NCI-H1417 (cell line): ENCODE measurements at places on chromosomes 2 and 18.

- DNase-seq = no peak
Observed at GRCh38 chr2:98149333-98149697, 62.3 kb downstream of the VWA3B start.

- peak; percentile 12 for DNase-seq
Observed at GRCh38 chr2:239692362-239692851, 291.6 kb upstream of the HDAC4 start.

GRCh38 chr2:204298404-204298803, 246.9 kb upstream of the PARD3B start:
- no peak for DNase-seq

GRCh38 chr2:70710038-70710690, 57.8 kb downstream of the ADD2 start:
- DNase-seq = no peak

DNA sequence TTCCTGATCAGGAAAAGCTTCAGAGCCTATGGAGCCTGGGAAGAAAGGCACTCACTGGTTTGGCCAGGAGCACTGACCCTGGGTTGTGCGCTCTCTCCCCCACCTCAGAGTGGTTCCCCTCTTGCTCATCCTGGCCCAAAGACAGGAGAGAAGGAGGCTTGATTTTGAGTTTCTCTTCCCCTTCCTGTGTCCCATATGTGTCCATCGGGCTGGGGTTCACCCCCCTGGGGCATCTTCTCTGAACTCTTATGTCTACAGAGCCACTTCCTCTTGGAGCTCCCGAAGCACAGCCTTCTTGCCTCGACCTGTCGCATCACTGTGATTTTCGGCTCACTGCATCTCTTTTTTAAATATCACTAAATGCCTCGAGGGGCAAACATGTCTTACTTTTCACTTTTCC, 692.3 kb downstream of the RNF144A start:
- DNase-seq = no peak

- peak; percentile 73 for DNase-seq
Observed at GRCh38 chr2:206556357-206556949, 85.8 kb upstream of the FAM237A start.

- no peak for DNase-seq
Observed at GRCh38 chr18:63440881-63441280, 18.6 kb upstream of the VPS4B start.

- DNase-seq = no peak
Observed at GRCh38 chr2:189217541-189217940, 38.0 kb upstream of the COL5A2 start.

GRCh38 chr2:232981356-232981755, 31.7 kb downstream of the NGEF start:
- peak; percentile 42 for DNase-seq

DNA sequence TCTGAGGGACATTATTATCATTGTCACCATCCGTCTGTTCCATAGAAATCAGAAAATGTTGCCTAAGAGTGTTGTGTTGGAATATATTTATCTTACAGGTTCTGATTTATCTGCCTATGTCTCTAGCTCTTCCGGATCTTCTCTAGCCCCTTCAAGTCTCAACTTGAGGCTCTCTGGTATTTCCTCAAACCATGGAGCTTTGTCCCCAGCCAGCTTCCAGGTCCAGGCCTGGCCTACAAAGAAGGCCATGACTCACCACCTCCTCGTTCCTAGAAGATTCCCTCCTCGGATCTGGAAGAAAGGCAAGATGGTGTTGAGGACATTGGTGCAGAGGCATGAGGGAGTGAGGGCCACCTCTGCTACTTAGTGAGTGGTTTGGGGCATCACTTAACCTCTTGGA, 122.1 kb upstream of the TRIB2 start:
- no peak for DNase-seq

DNA sequence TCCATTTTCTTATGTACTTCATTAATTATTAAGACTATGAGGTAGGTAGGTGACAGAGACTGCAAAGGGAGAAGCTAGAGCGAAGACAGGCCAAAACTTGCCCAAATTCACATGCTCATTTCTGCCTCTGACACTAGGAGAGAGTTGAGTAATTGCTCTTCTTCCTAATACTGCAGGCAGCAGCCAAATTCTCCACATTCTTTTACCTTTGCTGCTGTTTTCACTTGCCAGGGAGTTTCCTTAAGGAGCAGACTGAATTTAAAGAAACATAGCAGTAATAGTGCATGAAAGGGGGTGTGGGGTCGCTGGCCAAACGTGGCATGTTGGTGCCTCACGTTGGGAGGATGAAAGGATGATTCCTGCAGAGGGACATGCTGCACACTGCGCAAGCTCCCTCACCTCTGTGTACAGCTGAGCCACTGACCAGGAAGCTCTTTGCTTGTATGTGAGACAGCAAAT, 12.3 kb downstream of the CRIM1 start:
- no peak for DNase-seq

GRCh38 chr2:233380132-233380895, 26.0 kb downstream of the DGKD start:
- DNase-seq = no peak

DNA sequence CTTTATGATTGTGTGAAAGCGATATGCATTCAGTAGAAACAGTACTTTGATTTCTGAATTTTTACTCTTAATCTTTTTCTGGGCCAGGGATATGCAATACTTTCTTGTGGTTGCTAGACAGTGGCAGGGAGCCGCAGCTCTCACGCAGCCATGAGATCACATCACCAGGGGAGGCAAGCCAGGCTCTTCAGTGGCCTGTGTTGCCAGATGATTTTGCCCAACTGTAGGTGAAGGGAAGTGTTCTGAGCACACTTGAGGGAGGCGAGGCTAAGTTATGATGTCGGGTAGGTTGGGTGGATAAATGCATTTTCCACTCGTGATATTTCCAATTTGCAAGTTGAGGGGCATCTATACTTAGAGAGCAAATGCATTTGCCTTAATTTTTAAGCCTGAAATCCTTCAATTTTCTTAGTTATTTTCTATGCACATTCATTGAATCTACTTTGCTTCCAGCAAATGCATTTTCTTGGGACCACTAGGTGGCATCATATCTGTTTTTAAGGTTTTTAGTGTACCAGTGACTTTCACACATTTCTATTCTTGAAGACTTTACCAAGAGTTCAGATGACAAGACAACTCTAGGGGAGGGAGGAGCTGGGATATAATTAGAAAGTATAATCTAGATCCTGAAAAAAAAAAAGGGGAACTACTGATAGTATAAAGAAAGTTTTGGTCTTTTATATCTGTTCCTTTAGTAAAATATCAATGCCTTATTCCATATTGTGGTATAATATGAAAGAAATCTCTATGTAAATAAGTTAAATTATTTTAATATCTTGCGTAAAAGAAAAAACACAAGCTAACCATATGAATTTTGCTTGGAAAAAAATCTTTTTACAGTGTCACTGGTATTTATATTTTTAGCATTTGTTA, 643.3 kb downstream of the SOCS6 start:
- DNase-seq = peak; percentile 27

- no peak for DNase-seq
Observed at GRCh38 chr18:14781671-14782070, 33.7 kb downstream of the ANKRD30B start.

GRCh38 chr18:59988098-59988706, 88.4 kb downstream of the PMAIP1 start:
- peak; percentile 85 for DNase-seq

DNA sequence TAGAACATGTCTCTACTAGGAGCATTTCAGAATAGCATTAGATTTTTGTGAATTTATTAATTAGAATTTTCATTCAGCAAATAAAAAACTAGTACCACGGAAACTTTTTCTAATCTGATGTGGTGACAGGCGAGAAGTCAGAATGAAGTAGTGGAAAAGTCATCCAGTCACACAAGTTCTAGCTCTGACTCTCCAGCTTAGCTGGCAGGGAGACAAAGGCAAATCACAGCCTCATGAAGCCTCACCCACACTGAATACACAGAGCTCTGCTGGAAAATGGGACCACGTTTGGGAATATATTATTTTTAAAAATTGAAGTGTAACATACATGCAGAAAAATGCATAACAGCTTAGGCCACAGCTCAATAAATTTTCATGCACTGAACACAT, 86.1 kb downstream of the L3MBTL4 start:
- no peak for DNase-seq

- DNase-seq = peak; percentile 28
Observed at GRCh38 chr2:187842978-187843847, 289.0 kb upstream of the TFPI start.

GRCh38 chr2:193695367-193695766, 1500.6 kb upstream of the TMEFF2 start:
- no peak for DNase-seq

DNA sequence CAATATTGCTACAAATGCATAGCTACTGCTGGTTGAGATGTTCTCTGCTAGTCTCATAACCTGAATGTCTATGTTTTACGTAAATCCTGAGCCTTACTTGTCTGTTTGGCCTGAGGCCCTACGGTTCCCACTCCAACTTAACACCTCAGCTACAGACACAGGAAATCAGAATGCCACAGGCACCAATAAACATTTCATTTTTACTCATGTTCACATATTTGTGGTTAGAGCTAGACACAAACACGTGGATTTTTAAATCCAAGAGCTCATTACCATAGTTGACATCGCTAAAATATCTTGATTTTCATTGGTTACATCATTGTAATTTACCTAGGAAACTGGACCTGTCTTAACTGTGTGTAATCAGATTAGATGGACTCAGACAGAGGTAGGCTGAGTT, 263.8 kb upstream of the CDH19 start:
- no peak for DNase-seq

- DNase-seq = no peak
Observed at GRCh38 chr2:187573722-187574121, 19.5 kb upstream of the TFPI start.

DNA sequence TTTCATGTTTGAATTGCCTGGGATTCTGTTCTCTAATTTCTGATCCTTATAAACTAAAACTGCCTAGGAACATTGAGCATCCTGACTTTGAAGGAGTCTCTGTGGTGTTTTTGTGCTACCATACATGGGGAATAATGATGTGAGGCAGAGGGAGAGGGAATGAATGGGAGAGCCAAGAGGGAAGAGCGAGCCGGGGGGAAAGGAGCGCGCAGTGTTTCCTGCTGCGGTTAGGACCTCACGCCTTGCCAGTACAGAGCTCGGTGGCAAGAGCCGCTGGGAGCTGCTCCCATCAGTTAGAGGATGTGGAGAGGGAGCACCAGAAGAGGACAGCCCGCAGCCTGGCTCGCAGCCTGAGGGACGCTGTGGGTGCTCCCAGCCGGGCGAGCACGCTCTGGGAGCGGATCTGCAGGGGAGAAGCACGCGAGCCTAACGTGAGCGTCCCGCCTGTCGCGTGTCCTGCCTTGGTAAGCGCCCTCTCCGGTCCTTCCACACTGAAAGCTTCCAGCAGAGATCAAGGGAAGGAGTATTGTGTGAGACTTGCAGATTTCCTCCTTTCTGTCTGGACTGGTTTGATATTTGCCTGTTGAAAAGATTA, 114.7 kb downstream of the FAM210A start:
- DNase-seq = no peak

DNA sequence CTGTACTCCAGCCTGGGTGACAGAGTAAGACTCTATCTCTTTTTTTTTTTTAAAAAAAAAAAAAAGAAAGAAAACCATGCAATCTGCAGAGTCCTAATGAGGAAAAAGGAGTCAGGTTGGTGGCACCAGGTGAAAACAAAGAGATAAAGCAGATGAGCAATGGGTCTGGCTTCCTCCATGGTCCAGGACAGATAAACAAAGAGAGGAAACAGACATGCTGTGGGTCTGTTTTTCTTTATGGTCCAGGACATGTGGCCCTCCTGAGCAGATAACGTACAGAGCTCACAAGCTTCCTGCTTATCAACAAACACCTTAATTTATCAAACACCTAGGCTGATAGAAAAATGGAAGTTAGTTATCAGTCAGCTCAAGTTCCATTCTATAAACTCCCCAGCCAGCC, 24.4 kb upstream of the TUBB6 start:
- no peak for DNase-seq

- DNase-seq = no peak
Observed at GRCh38 chr18:67200665-67201064, 315.9 kb downstream of the DSEL start.

- no peak for DNase-seq
Observed at GRCh38 chr18:1559563-1559962, 654.9 kb downstream of the ADCYAP1 start.

- DNase-seq = no peak
Observed at GRCh38 chr2:144357623-144358373, 162.1 kb downstream of the ZEB2 start.

- DNase-seq = peak; percentile 98
Observed at GRCh38 chr18:72544092-72544886, at the start of gene CBLN2. CBLN2 (minus strand) TSS chr18:72544342; CDS start chr18:72542160, 2,182 bp downstream.

GRCh38 chr2:118747066-118747465, 100.4 kb downstream of the EN1 start:
- DNase-seq = no peak

GRCh38 chr2:241770185-241770935, 6.3 kb upstream of the GAL3ST2 start:
- DNase-seq = no peak

- no peak for DNase-seq
Observed at GRCh38 chr2:150426315-150426714, 61.2 kb downstream of the RND3 start.

DNA sequence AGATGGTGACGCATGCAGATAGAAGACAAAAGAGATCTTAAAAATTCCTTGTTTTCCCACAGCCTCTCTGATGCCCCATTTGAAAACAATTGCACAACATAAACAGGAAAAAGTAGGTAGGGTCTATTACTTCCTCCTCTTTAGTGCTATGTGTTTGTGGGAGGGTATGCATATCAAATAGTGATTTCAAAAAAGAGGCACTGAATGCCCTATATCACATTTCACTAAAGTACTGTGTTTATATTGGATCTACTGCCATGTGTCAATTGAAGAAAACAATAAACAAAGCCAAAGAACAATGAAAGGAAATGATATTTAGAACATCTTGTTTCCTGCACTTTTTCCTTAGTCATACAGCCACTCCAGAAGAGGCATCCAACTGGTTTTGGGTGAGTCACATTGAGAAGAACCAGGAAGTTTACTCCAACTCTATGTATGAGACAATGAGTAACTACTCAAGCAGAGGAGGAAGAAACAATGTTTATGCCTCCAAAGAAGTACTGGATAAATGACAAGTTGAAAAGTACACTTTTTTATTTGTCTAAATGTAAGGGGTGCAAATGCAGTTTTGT, 583.6 kb downstream of the FBXO15 start:
- no peak for DNase-seq

GRCh38 chr2:101112772-101113157, 38.4 kb downstream of the TBC1D8 start:
- DNase-seq = no peak

DNA sequence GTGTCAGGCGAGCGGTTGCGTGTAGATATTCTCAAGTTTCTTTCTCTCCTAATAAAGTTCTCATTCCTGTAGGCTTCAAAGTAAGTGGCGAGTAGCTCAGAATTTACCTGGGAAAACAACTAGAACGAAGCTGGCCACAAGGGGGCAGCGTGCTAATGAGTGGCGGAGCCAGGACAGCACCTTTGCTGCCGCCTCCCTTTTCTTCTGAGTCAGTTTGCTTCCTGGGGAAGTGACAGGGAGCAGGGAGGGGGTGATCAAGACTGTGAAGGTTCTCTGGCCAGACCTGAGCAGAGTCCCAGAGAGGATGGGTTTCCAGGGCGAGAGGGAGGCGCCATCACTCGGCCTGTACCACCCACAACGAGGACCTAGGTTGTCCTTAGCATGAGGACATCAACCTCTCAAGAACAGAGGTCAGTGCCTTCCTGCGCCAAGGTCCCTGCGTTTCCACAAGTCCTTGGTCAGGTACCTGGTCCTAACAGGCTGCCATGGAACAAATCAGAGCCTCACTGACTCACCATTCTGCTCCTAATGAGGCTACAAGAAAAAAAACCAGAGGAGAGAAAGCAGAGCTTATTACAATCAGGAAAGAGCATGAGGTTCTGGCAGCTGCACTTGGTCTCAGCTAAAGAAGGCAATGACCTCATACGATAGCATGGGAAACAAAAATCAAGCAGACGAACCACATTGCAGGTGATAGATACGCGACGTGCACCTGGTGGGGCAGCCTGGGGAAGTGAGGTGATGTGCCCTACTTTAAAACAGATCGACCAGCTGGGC, 98.7 kb downstream of the PLB1 start:
- peak; percentile 72 for DNase-seq
